ENCODE measurements at places on chromosomes 16 and 17.

DNA sequence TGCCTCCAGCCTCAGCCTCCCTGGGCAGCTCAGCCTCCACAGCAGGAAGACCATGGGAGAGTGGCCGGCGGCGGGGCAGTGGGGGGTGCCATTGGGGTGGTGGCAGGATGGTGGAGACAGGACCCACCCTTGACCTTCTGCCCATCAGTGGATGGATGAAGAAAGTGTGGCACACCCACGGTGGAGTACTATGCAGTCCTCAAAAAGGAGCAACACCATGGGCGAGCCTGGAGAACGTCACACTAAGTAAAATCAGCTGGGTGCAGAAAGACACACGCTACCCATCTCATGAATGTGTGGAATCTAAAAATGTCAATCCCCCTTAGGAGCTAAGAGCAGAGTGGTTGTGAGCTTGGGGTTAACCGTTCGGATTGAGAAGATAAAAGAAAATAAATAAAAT, 34.8 kb upstream of the ACSF3 start:
- no peak for DNase-seq

GRCh38 chr17:76085066-76085730, 6.2 kb downstream of the ZACN start:
- no peak for DNase-seq

DNA sequence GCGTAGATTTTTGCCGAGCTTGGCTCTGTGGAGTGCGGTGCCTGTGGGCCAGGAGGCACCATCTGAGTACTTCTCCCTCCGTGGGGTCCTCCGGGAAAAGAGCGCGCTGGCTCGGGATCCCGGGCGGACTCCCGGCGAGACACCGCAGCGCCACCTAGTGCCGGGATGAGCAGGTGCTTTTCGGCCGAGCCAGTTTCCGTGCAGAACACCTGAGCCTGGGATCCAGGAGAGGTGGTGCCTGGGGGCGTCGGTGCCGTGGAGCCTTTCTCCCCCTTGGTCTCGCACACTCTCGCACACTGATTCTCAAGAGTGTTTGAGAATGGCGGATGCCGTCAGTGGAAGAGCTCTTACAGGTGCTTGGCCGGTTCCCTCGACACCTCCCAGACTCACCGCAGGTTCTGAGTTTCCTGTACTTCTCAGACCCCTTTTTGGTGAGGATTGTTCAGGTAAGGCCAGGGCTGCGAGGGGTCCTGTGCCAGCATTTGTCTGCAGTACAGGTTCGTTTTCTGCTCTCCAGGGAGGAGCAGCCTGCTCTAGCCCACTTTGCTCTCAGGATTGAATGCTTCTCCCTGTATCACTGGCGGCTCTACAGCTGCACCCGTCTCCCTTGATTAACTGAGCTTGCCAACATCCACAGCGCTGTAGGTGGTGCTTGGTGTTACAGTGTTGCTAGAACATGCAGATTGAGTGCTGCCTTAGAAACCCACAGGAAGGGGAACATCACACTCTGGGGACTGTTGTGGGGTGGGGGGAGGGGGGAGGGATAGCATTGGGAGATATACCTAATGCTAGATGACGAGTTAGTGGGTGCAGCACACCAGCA, 23.3 kb downstream of the TBCD start:
- peak; percentile 78 for DNase-seq

- no peak for DNase-seq
Measured at GRCh38 chr17:33889040-33889439, 366.0 kb upstream of the CCL2 start.

- no peak for DNase-seq
Measured at GRCh38 chr17:28018439-28019070, 23.9 kb upstream of the NLK start.

- no peak for DNase-seq
Measured at GRCh38 chr17:74616696-74617095, 6.8 kb downstream of the CD300E start.

GRCh38 chr17:39581071-39581758, 26.5 kb downstream of the NEUROD2 start:
- DNase-seq: no peak

GRCh38 chr16:85675251-85675874, 13.4 kb downstream of the GINS2 start:
- DNase-seq: no peak

DNA sequence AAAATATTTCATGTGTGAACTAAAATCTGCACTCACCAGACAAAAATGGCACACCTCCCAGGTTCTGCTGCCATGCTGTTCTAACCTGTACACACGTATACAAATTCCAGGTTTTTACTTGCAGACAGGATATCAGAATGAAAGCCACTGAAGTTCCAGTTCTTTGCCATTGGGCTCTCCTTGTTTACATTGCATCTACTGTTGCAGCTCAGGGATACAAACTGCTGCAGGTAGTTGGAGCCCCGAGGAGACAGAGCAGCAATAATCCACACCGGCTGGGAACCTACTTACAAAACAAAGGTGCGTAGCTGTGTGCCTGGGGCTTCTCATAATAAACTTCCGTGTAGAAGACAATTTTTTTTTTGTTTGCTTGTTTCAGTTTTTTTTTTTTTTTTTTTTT, 59.6 kb downstream of the HAPSTR1 start:
- no peak for DNase-seq

DNA sequence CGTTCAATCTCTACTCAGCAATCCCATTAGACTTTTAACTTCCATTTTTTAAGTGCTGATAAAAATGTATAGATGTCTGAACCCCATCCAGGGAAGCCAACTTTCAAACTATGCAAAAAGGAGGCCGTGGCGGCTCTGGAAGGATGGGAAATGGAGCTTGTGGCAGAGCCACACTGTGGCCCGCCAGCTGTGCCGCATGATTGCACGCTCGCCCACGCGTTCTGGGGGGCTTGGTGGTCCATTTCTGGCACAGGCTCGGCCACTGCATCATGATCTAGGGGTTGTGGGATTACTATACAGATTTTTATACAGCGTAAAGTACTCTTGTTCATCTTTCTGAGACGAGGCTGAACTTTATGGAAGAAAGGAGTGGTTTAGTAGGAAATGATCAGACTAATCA, 57.6 kb downstream of the FOXL1 start:
- no peak for DNase-seq

DNA sequence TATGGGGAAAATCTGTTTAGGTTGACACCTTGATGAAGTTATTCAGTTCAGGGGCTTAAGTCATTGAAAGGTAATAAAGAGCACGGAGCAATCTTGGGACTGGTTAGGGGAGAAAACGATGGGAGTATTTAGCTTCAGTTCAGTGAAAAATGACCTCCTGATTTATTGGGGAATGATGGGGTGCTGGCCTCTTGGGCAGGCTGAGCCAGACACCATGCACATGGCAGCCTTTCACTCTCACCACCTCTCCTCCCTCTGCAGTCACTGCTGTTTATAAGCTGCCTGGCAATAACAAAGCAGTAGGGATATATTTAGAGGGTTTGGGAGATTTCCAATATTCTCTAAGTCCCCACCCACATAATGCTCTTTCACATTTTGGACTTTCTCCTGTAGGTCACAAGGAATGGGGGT, 140.5 kb upstream of the HS3ST2 start:
- no peak for DNase-seq

GRCh38 chr17:63919311-63919723, 678 bp upstream of the GH1 start:
- DNase-seq: no peak

DNA sequence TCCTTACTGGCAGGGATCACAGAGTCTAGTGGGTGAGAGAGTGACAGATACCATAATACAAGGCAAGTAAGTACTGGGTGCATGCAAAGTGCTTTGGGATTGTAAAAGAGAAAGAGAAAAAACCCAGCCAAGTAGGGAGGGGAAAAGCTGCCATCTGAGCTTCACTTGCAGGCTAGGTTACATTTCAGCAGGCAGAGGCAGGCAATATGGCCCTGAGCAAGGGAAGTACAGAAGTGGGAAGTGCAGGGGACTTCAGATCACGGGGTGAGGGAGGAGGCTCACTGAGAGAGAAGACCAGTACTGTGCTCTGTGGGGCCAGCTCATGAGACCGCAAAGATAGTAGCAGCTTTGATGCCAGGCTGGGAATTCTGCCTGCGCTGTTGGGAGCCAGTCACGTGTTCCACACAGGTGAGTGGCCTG, 230.6 kb downstream of the MSI2 start:
- no peak for DNase-seq

- no peak for DNase-seq
Measured at GRCh38 chr17:49472527-49472926, 22.6 kb upstream of the NGFR start.

DNA sequence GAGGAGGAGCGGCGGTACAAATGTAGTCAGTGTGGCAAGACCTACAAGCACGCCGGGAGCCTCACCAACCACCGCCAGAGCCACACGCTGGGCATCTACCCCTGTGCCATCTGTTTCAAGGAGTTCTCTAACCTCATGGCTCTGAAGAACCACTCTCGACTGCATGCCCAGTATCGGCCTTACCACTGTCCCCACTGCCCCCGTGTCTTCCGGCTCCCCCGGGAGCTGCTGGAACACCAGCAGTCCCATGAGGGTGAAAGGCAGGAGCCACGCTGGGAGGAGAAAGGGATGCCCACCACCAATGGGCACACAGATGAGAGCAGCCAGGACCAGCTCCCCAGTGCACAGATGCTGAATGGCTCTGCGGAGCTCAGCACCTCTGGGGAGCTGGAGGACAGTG, 2.8 kb downstream of the ZNF646 start:
- DNase-seq: no peak

DNA sequence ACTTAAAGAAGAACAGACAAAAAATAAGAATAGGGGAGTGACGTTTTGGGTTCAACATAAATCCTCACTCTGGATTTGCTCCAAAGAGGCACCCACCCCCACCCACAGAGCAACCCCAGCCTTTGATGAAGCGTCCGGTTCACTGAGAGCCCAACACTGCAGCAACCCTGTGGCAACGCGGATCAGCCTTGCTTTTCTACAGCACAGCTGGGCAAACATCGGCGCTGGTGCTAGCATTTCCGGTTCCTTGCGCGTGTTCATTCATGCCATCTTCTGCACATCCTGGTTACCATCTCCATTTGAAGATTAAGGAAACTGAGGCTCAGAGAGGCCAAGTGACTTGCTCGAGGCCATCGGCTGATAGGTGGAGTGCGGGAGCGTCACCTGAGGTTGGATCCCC, 8.7 kb upstream of the GINS2 start:
- peak; percentile 21 for DNase-seq

GRCh38 chr17:79612468-79613194, 1.8 kb upstream of the RBFOX3 start:
- DNase-seq: no peak

DNA sequence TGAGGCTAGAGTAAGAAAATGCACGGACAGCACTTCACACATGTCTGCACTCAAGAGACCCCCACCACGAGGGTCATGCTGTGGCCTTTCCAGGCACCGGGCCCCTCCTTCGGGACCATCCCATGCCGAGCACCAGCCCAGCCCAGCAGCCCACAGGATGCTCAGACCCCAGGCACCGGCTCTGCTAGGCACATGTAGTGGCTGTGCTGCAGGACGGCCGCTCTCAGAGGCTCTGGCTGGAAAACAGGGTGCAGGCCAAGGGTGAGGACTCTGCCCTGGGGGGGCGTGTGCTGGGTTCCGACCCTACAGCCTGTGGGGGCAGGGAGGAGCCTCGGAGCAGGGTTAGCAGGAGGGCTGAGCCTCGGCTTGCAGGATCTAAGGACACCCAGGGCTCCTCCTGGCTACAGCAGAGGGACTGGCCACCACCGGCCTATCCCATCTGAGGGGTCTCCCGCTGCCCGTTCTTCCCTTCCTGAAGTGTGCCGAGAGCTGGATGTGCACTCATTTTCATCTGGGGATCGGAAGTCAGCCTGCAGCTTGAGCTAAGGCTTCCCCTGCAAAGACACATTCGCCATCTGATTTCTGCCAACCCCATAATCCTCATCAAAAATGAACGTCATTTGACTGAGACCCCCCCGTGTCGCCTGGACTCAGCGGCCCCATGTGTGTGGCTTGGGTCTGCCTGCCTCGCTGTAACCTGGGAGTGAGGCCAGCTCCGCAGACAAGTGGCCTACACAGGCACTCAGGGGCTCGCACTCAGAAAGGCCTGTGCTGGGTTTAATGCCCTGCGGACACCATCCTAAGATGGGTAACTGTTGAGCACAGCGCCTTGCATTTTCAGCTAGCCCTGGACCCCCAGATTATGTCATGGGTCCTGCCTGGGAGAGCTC, 293.1 kb upstream of the FOXF1 start:
- DNase-seq: no peak

DNA sequence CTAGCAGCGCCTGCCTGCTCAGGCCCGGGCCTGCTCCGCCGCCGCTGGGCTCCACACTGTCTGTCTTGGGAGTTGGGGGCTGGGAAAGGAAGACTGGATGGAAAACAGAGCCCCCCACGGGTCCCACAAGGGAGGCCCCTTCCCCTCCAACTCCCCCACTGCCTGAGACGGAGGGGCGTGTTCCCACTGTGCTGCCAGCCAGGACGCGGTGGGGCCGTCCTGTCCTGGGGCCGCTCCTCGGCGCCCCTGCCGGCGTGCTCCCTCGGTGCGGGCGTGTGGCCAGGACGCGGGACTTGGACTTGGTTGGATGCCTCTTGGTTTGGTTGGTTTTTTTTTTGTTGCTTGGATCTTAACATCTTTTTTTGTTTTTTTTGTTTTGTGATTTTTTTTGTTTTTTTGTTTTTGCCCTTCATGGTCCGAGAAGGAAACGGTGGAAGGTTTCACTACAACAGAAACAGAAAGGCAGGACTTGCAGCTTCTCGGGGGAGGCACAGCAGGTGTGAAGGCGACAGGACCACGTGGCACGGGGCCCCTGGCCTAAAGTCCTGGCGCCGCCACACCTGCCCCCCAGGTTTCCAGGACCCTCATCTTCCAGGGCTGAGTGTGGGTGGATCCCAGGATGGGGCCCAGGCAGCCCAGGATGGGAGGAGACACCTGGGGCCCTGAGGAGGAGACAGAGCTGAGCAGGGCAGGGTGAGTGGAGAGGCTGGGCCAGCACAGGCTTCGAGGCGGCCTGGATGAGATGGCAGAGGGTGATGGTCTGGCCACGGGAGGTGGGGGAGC, 16.0 kb downstream of the ENGASE start:
- no peak for DNase-seq

DNA sequence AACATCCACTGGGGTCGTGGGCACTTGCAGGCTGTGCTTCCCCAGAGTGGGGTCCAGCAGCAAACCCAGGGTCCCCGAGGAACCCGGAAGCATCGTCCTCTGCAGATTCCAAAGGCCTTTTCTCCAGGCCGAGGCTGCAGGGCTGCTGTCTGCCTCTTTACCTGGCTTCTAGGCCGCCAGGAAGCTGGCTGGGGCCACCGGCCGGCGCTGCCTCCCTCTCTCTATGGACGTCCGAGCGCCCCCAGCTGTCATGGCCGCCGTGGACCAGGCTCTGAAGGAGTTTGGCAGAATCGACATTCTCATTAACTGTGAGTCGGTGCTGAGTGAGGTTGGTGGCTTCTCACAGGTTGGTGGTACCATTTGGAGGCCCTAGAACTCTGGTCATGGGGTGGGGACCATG, 5.6 kb downstream of the DECR2 start:
- no peak for DNase-seq

- no peak for DNase-seq
Measured at GRCh38 chr17:43030137-43030767, 5.2 kb downstream of the RND2 start.

- DNase-seq: no peak
Measured at GRCh38 chr17:64424324-64424849, 24.5 kb upstream of the MILR1 start.

Measured in right lobe of liver (tissue), 6 donors.